Activated CD4-positive, alpha-beta T cell treated with anti-CD3 and anti-CD28 coated beads, Interleukin-2, amount 10 ng/mL, durations not matched to agents 7 days and 5 days (primary cell): ENCODE measurements at places on chromosomes 3 and 15.

GRCh38 chr3:182891364-182891763 lies 89.0 kb downstream of the DCUN1D1 start:
- no peak for DNase-seq

- DNase-seq = no peak
Observed at GRCh38 chr3:58680879-58681525, 14.4 kb upstream of the FAM3D start.

- DNase-seq = peak; percentile 4
Observed at GRCh38 chr3:38585791-38586420, 63.6 kb downstream of the SCN5A start.

GRCh38 chr3:72652395-72652794 lies 195.8 kb downstream of the SHQ1 start:
- no peak for DNase-seq

DNA sequence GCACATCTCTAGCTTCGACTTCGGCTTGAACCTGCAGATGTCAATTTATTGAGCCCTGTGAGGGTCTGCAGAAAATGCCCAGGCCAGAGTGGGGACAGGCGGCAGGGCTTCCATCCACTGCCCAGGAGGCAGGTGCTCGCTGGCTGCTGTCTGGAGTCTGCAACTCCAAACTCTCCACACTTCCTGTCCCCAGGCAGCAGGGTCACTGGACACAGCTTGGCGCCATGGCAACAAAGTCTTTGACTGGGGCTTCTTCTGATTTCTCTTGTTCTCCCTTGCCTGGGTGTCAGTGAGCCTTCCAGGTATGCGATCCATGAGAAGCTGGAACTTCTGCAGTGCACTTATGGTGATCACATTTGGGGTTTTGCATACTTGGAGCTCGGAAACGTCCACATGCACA lies 33.5 kb downstream of the SV2B start:
- no peak for DNase-seq

GRCh38 chr3:130934442-130935089 lies 40.7 kb downstream of the ATP2C1 start:
- no peak for DNase-seq

DNA sequence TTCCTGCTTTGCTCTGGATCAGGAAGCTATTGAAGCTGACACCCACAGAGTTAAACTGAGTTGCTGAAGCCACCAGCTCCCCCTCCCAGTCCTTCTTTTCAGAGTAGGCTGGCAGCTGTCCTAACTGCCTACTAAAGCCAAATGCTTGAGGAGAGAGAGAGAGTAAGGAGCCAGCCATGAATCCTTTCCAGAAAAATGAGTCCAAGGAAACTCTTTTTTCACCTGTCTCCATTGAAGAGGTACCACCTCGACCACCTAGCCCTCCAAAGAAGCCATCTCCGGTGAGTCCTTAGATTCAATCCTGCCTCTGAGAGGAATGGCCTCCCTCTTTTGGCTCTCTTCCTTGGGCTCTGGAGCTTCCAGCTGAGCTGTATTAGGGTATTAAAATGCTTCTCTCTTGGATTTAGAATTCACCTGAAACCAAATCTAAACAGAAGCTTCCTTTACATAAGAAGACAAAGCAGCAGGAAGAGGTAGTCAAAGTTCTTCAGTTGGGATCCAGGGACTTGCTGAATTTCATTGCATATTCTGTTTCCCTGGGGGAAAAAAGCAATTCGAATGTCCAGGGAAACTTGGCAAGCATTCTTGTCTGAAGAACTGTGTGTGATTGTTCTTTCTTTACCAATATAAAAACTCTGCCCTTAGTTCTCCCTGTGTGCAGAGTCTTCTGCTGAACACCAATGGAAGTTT lies at the start of gene SLC15A2:
Gene SLC15A2 (plus strand): TSS at position 101 of the 690 bp plus-strand sequence. CDS start 76 bp downstream, at position 177.
- no peak for DNase-seq

GRCh38 chr15:69158201-69158842 lies 2.1 kb upstream of the GLCE start:
- DNase-seq = no peak

- DNase-seq = no peak
Observed at GRCh38 chr3:195524171-195524896, 18.8 kb downstream of the PPP1R2 start.

GRCh38 chr3:155517903-155518302 lies 224.4 kb upstream of the STRIT1 start:
- no peak for DNase-seq

GRCh38 chr3:125116311-125117080 lies 60.7 kb upstream of the HEG1 start:
- DNase-seq = no peak

GRCh38 chr3:194757647-194758061 lies 72.0 kb downstream of the FAM43A start:
- DNase-seq = no peak

DNA sequence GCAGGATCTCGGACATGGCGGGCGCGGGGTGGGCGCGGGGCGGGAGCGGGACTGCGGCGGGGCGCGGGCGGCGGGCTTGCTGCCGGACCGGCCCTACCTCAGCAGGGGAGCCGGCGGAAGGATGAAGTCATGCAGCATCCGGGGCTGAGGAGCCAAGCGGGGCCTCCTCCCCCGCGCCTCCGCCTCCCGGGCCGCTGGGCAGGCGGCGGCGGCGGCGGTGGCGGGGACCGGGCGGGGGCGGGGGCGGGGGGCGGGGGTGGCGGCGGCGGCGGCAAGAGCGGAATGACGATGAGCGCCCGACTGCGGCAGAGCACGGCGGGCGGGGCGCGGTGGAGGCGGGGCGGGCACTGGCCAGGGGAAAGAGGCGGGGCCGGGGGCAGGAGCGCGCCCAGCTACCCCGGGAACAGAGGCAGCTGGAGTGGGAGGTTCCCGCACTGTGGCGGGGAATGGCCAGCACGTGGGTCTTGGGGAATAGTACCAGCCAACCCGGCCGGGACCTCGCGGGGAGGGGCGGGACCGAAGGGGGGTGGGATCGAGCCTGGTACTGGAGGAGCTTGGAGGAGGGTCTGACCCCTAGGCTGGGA lies at the start of gene CAMK2N2:
Gene CAMK2N2 (minus strand): TSS at position 284 of the 584 bp plus-strand sequence. CDS start 268 bp downstream, at position 16.
- peak; percentile 51 for DNase-seq

- DNase-seq = no peak
Observed at GRCh38 chr3:164235289-164236028, 842.8 kb downstream of the SI start.
